RWPE2 (cell line): ENCODE measurements at places on chromosomes 1 and 21.

GRCh38 chr1:75559800-75560199 is 51.1 kb downstream of the SLC44A5 start:
- no peak for DNase-seq

DNA sequence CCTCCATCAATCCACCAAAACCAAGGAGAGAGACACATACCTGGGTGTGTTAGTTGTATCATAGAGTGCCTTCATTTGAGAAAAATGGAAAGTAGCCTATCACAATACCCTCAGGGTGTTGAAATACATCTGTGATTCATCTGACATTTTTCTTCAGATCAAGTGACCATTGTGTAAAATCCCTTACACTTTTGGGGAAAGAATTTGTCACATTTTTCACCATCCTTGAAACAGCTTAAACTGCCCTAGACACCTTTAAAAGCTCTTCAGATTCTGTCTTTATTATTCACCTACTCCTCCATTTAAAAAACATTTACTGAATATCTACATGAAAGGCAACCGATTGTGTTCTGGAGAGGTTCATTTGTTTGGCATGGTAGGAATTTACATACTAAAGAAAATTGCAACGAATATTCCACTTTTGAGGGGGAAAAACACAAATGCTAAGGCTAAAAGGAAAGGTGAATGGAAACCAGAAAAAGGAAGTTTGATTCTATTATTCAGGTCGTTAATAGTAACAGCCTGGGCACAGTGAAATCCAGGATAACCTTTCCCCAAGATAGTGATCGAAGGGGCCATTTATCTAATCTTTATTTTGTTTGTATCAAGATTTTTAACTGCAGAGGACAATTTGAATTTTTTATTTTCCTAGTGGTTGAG is 70.4 kb upstream of the SAMSN1 start:
- no peak for DNase-seq

DNA sequence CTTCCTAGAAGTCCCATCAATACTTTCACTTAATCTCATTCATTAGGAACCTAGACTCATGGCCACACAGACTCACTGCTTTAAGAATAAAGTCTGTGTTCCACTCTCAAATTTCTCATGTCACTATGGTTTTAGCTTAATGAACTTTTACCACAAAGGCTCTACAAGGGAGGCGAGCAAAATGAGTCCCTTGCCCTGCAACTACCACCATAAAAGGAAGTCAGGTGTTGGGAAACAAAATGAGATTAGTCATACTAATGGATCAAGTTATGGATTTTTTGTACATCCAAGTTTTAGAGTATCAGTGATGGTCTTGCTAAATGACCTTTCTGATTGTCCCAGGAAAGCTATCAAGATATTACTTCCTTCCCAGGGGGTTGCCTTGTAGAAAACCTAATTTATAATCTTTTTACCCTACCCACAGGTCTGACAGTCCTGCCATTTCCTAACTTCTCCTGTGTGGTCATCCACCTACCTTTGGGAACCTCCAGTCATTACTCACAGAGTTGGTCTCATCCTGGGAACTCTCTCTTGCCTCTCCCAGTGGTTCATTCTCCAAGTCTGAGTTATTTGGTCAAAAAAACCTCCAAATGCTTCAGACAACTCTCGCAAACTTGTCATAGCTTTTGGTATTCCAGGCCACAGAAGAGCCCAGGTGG is 51.8 kb upstream of the SLC16A1 start:
- no peak for DNase-seq

- DNase-seq: no peak
Observed at GRCh38 chr1:197284325-197284724, 16.3 kb downstream of the CRB1 start.

DNA sequence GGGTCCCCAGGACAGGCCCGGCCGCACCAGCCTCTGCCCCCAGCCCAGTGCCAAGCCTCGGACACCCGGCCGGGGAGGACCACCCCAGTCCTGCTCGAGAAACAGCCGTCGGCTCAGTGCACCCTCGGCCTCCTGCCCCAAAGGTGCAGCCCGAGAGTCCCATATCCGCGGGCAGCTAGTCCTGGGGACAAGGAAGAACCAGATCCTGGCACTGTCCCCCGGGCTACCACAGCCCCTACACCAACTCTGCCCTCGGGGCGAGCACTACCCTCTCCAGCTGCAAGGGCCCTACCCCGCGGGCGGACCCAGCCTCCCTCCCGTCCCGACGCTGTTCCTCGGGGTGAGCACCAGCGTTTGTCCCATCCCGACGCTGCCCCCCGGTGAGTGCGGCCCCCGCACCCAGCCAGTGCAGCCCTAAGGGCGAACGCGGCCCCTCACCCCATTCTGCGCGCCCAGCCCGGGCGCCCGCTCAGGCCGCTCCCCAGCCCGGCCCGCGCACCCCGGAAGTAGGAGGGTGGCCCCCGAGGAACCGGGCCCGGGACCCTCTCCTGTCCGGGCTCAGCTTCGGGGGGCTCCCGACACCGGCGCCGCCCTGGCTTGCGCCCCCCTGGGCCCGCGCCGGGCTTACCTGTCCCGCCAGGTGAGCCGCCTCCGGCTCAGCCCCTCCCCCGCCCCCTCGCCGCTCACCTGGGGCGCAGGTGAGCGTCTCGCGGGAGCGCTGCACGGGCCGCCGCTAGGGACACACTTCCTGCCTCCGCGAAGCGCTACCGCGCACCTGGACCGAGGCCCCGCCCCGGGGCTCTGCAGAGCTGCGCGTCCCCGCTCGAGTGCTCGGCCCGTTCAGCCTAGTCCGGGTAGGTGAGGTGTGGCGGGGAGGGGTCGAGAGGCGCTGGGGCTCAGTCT is at the start of gene KDF1:
KDF1 (minus strand) TSS at position 747 of the 903 bp plus-strand sequence. CDS start 8,088 bp downstream, outside the sequence.
- DNase-seq: peak; percentile 92
